ENCODE measurements at places on chromosomes 3 and 15. TPM values are rescaled to one million over a fixed set of nuclear protein-coding genes. Genes with fewer than 3 reads are reported as not detected.

- DNase-seq: no peak
These were observed 3.1 kb downstream of the CCDC33 start for GRCh38 chr15:74239051-74239705.

- no peak for DNase-seq
These were observed 754.6 kb downstream of the AGBL1 start for GRCh38 chr15:86834115-86834863.

SYNPR gene
- total RNA-seq: not detected

DNA sequence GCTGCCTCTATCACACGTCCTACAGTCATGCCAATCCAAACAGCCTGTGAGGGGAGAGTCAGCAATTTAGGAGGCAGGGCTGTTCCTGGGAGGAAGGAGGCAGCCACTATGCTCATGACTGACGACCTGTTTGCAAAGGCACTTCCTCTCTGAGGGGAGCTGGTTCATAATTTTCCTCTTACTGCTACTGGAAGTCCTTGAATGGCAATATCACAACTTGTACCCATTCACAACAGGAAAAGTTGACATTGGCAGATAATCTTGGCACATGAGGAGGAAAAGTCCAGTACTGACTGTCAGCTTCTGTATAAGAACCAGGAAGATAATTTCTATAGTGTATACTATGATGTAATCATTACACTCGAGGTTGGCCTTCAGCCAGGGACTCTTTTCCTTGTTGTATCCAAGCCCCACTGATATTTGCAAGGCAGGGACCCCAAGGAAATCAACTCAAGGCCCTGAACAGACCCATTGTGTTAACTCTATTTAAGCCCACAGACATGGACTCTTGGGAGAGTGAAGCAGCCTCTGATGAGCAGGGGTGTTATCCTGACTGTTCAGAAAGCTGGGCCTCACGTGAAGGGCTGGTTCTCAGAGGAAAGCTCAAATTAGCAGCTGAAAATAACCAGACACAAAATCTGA lies 267.3 kb upstream of the ADAMTS9 start:
- no peak for DNase-seq

DNA sequence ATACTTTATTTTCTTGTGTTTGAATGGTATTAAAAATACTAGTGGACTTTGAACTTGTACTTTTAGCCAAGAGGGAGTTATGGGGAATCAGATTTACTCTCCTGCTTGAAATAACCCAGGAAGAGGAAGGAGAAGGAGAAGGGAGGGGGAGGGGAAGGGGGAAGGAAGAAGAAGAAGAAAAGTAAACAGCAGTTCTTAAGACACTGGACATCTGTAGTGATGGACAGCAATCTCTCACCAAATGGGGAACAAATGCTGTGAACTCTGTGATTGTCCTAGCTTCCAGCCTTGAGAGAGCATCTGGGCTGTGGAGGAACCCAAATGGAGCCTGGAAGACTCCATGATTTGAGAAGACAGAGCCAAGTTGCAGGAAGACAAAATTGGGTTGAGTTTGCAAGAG lies 52.0 kb downstream of the VPS8 start:
- DNase-seq: no peak

- DNase-seq: no peak
These were observed 1.6 kb upstream of the TKT start for GRCh38 chr3:53257465-53257864.

Data from K562 (cell line).